ENCODE measurements at places on chromosomes 16 and 17. TPM values are rescaled to one million over a fixed set of nuclear protein-coding genes. Genes with fewer than 3 reads are reported as not detected.

DNA sequence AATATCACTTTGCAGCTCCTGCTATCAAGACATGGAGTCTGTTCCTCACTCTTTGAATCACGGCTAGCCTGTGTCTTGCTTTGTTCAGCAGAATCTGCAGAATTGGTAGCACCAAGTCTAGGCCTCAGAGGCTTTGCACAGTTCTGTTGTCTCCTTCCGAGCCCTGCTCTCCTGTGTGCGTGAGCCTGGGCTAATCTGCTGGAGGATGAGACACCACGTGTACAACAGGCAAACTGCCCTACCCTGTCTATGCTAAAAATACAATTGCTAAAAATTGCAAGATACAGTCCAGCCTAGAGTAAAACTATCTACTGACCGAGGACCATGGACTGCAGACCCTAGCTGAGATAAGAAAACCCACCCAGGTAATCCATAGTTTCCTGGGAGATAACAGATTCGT is 484.7 kb downstream of the NPIPA7 start:
- H3K36me3 ChIP-seq = no peaks in the 10 kb centered on the region
- H3K27me3 ChIP-seq = no peaks in the 10 kb centered on the region
- H3K27ac ChIP-seq = no peak overlapping the region
- no peak for DNase-seq
- H3K4me3 ChIP-seq = no peak overlapping the region
- peaks cover 7% of the 10 kb centered on the region for H3K4me1 ChIP-seq

- peaks cover 20% of the 10 kb centered on the region for H3K36me3 ChIP-seq
- H3K4me1 ChIP-seq = peaks cover 9% of the 10 kb centered on the region
- H3K4me3 ChIP-seq = no peak overlapping the region
- DNase-seq = no peak
Measured at GRCh38 chr17:40448639-40449261, 5.5 kb downstream of the IGFBP4 start.

Gene HEATR9
- not detected for total RNA-seq

DNA sequence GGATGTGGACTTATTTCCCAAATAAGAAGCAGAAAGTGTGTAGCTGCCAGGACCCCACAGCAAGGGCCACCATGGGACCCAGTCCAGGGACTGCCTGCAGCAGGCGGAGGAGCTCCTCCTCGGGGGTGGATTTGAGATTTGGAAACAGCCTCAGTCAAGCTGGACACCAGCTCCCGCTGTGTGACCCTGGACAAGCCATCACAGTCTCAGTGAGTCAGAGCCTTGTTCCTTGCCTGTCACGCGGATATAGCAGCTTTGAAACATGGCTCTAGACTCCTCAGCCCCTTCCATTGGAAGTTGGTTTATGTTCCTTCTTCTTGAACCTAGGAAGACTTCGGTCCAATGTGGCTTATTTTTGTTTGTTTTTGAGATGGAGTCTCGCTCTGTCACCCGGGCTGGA is 12.5 kb upstream of the DPEP1 start:
- no peaks in the 10 kb centered on the region for H3K4me1 ChIP-seq
- no peak overlapping the region for H3K27ac ChIP-seq
- H3K4me3 ChIP-seq = no peak overlapping the region
- no peaks in the 10 kb centered on the region for H3K36me3 ChIP-seq
- no peak for DNase-seq

DNA sequence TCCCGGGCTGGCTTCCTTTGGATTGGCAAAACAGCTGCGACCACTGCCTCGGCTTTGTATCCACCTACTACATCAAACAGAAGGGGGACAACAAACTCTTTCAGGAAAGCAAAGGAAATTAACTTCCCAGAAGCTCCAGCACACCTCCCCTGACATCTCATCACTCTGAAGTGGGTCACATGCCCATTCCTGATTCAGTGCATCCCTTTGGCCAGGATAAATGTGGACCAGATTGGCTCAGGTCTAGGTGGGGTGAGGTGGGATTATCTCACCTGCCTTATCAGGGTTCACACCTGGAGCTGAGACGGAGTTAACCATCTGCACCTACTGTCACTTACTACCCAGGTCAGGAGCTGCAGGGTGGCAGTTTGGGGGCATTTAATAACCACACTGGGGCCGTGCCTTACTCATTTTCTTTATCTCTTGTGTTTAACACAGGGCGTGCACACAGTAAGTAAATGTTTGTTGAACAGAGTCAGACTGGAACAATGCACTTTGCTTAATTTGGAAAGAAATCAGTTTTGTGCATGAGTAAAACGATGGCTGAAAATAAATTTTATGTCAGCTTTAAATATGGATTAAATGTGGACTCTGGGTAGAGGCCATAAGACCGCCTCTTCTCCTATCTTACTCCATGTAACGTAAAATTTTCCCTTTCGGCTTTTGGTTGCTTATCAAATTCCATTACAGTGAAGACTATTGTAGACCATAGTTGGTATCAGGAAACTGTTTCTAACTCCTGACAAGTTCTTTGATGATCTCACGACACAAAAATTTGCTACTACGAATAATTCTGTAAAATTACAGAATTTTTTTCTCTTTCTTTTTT is 36.0 kb downstream of the IQCK start:
- no peak overlapping the region for H3K4me3 ChIP-seq
- no peak for DNase-seq
- no peaks in the 10 kb centered on the region for H3K4me1 ChIP-seq

DNA sequence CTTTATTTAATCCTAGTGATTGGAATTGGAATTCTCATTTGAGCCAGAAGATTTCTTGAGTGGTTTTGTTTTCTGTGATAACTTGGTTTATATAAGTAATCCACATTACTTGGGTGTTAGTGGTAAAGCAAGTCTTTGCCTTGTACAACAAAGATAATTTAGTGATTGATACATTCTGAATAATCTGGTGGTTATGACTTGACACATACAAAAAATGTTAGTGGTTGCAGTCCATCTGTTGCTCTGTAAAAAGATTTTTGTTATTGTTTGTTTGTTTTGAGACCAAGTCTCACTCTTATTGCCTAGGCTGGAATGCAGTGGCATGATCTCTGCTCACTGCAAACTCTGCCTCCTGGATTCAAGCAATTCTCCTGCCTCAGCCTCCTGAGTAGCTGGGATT is 13.2 kb downstream of the OMG start:
- no peak overlapping the region for H3K4me3 ChIP-seq
- no peaks in the 10 kb centered on the region for H3K4me1 ChIP-seq
- no peak for DNase-seq
- H3K27me3 ChIP-seq = no peaks in the 10 kb centered on the region
- H3K36me3 ChIP-seq = peaks cover 17% of the 10 kb centered on the region

Gene SLC9A5
- total RNA-seq = 9.1 TPM

Gene SNAI3
- 3.2 TPM for total RNA-seq

DNA sequence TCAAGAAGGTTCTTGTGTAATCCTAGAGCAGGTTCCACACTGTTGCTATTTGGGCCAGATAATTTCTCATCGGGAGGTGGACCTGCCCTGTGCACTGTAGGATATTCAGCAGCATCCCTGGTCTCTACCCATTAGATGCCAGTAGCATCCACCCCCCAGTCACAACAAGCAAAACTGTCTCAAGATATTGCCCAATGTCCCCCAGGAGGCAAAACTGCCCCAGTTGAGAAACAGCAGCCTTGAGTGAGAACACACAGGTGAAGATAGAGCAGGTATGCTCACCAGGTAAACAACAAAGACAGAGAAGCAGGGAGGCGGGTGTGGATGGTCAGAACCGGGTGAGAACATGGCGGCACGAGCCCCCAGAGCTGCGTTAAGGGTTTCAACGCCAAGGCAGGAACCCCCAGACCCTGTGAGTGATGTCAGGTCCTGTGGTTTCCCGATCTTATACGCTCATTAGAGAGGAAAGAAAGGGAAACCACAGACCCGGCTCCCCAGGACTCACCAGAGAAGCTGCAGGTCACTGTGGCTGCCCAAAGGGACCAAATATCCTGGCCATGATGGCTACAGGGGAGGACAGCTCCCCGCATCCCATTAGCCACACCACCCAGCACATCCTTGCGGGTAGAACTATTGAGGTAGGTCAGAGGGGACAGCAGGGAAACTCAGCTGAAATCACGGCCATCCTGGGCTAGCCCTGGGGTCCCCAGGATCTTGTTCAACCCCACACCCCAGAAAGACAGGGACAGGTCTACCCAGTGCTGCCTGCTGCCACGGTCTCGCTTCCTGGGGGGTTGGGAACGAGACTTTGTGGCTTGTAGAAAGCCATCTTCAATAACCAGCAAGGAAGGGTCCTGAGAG is 21.2 kb downstream of the CDC42EP4 start:
- H3K4me3 ChIP-seq = no peak overlapping the region
- H3K36me3 ChIP-seq = peaks cover 7% of the 10 kb centered on the region
- no peak overlapping the region for H3K27ac ChIP-seq
- no peaks in the 10 kb centered on the region for H3K27me3 ChIP-seq
- DNase-seq = peak; percentile 27

DNA sequence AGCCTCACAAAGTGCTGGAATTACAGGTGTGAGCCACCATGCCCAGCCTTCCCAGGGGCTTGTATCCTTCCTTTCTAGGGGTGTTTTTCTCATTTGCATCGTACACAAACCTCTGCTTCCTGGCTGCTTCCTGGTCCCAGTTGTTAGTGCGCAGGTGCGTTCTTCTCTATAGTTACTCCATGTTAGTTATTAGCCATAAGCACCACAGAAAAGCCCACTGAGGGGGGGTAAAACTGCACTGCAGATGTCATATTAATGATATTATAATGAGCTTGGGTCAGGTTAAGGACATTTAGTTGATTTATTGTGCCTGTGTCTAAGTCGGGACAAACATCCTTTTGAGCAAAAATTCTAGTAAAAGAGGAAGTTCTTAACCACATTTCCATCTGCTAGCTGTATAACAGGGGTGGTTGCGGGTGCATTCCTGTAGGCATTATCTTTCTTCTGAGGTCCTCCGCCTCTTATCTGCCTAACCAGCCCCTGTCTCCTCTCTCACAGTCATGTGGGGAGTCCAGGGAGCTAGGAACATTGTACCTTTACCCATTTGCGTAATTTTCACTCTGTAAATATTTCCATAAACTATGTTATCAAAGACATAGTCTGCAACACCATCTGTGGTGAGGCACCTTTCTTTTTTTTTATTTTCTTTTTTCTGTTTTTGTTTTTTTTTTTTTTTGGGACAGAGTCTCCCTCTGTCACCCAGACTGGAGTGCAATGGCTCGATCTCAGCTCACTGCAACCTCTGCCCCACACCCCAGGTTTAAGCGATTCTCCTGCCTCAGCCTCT is 23.6 kb upstream of the ATF7IP2 start:
- H3K4me3 ChIP-seq = no peak overlapping the region
- no peak overlapping the region for H3K27ac ChIP-seq
- no peak for DNase-seq
- H3K27me3 ChIP-seq = no peaks in the 10 kb centered on the region
- no peaks in the 10 kb centered on the region for H3K36me3 ChIP-seq

Gene NTN3
- 1.3 TPM for total RNA-seq

Gene ICAM2
- total RNA-seq = 0.35 TPM

Gene PDIA2
- total RNA-seq = 1.4 TPM

GRCh38 chr17:14125518-14126137 is 56.3 kb downstream of the COX10 start:
- no peaks in the 10 kb centered on the region for H3K27me3 ChIP-seq
- peaks cover 5% of the 10 kb centered on the region for H3K4me1 ChIP-seq

DNA sequence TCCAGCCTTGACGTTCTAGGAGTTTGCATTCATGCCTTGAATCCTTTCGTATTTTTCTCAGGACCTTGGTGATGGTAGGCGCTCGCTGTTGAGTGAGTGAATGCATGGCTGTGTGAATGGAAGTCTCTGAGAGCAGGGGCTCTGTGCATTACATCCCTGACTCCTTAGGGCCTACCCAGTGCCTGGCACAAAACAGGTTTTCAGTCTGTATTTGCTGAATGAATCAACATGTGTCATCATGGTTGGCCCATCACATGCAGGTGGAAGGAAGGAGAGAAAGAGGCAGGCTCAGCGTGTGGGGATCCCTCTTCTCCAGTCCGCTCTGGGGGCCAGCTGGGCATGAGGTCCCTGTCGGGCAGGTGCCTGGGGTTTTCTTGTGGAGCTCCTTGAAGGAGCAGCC is 8.7 kb downstream of the RAP1GAP2 start:
- DNase-seq = no peak
- H3K36me3 ChIP-seq = no peaks in the 10 kb centered on the region
- no peak overlapping the region for H3K27ac ChIP-seq
- H3K27me3 ChIP-seq = no peaks in the 10 kb centered on the region
- H3K4me3 ChIP-seq = no peak overlapping the region
- H3K4me1 ChIP-seq = no peaks in the 10 kb centered on the region

DNA sequence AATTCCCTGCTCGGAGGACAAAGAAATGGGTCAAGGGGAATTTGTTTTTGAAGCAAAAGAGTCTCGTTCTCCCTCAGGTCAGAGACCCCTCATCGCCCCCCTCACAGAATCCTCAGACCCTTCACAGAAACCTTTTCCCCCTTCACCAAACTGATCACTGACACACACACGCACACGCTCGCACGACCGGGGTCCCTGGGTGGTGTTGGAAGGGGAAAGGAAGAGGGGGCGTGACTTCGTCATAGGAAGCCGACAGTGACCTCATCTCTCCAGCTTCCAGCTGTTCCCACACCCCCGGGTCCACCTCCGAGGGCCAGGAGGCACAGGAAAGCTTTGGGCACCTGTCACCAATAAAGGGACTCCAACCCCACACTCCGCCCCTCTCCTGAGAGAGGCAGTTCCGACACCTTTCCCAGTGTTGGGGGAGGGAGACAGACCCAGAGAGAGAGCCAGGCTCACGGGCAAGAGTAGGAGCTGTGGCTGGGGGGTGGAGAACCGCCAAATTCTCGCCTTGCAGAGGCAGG is 1.2 kb downstream of the ASGR1 start:
- H3K4me3 ChIP-seq = no peak overlapping the region
- H3K27ac ChIP-seq = no peak overlapping the region
- no peaks in the 10 kb centered on the region for H3K36me3 ChIP-seq
- H3K27me3 ChIP-seq = peaks cover 5% of the 10 kb centered on the region
- DNase-seq = peak; percentile 78
- no peaks in the 10 kb centered on the region for H3K4me1 ChIP-seq

Gene ITGAD
- not detected for total RNA-seq

GRCh38 chr16:24135624-24136565 is 120.2 kb upstream of the CACNG3 start:
- H3K4me3 ChIP-seq = 0 out of 3 replicates have a peak overlapping the region, but pooled peaks have one; percentile 1
- H3K4me1 ChIP-seq = peaks cover 14% of the 10 kb centered on the region
- DNase-seq = peak; percentile 39
- H3K27me3 ChIP-seq = no peaks in the 10 kb centered on the region
- H3K36me3 ChIP-seq = peaks cover 11% of the 10 kb centered on the region

Gene CCL1
- not detected for total RNA-seq

DNA sequence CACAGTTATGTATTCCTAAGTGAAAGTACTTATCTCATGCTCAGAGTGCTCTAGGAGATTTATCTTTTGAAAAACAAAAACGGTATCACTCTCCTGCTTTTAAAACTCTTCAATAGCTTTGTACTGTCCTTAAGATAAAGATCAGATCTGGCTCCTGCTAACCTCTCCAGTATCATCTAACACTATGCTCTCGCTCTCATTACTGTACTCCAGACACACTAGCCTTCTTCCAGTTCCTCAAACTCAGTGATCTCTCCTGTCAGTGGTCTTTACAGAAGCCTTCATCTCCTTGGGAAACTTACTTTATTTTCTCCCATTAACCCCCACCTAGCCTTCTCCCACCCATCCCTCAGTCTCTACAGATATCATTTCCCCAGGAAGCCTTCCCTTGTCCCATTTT is 10.1 kb downstream of the ULK2 start:
- H3K4me1 ChIP-seq = no peaks in the 10 kb centered on the region
- no peaks in the 10 kb centered on the region for H3K27me3 ChIP-seq
- H3K36me3 ChIP-seq = no peaks in the 10 kb centered on the region
- H3K4me3 ChIP-seq = no peak overlapping the region
- no peak overlapping the region for H3K27ac ChIP-seq
- DNase-seq = no peak

All from H9 (cell line).